Diencephalon (tissue), 1 donor: ENCODE measurements at places on chromosomes 7 and 10. TPM values are rescaled to one million over a fixed set of nuclear protein-coding genes. Genes with fewer than 3 reads are reported as not detected.

TAS2R41 gene
- not detected for total RNA-seq

LRRC27 gene
- 16.8 TPM for total RNA-seq

CYP3A5 gene
- not detected for total RNA-seq

INMT gene
- 0.23 TPM for total RNA-seq

CYP3A4 gene
- not detected for total RNA-seq

CREB3L2 gene
- total RNA-seq: 2.8 TPM

KLF14 gene
- total RNA-seq: 0.23 TPM

ASIC3 gene
- 1.4 TPM for total RNA-seq

HGF gene
- 2.5 TPM for total RNA-seq

TYW1B gene
- 2.8 TPM for total RNA-seq

MYL10 gene
- not detected for total RNA-seq

TUBB8 gene
- total RNA-seq: not detected

GSTO2 gene
- 6.7 TPM for total RNA-seq

ELOVL3 gene
- 0.92 TPM for total RNA-seq

PRKCQ gene
- 5.3 TPM for total RNA-seq

PRSS58 gene
- not detected for total RNA-seq
